ENCODE measurements at places on chromosomes 16 and 17.
A peak's percentile ranks its signal among the peaks of the same experiment; 100 is the strongest.

- peak; percentile 30 for DNase-seq
Measured at GRCh38 chr17:21288571-21289017, 4.1 kb downstream of the MAP2K3 start.

- peak; percentile 45 for DNase-seq
Measured at GRCh38 chr16:54285414-54286089, 1.0 kb downstream of the IRX3 start.

GRCh38 chr16:20089246-20089965 lies 15.7 kb upstream of the GPR139 start:
- DNase-seq: no peak

DNA sequence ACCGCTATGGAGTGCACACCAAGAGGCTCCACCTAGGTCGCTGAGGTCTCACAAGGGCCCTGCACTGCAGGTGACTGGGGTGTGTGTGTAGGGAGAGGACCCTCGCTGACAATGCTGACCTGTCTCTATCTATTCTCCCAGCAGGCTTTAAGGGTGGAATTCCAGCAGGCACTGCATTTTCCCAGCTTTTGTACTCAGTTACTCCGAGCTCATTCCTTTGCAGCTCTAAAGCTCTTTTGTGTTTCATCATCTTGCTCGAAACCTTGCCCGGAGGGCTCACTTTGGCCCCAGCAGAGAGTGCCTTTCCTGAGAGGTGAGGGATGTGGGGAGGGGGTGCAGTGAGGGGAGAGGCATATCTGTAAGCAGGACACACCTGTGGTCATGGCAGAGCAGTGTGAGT lies 39.3 kb downstream of the SMPD3 start:
- no peak for DNase-seq

- no peak for DNase-seq
Measured at GRCh38 chr16:55248494-55248893, 75.5 kb upstream of the IRX6 start.

DNA sequence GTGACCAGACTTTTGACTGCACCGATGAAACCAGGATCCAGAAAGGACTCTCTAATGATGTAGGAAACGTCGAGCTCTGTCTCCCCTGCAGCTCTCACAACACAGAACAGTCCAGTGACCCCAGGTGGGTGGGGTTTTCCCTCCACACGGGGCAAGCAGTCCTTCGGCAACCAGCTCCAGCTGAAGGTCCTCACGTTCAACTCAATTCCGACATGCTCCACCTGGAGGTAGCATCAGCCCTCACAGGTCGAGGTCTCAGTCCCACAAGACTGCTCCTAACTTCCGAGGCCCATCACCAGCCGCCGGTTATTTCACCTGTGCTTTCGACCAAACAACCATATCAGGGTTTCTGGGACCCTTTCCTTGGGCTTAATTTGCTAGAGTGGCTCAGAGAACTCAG lies 28.2 kb downstream of the ITGAE start:
- no peak for DNase-seq

DNA sequence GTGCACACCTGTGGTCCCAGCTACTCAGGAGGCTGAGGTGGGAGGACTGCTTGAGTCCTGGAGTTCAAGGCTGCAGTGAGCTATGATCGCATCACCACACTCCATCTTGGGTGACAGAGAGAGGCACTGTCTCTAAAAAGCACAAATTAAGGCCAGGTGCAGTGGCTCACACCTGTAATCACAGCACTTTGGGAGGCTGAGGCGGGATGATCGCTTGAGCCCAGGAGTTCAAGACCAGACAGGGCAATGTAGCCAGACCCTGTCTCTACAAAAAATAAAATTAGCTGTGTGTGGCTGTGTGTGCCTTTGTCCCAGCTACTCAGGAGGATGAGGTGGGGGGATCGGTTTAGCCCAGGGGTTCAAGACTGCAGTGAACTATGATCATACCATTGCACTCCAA lies 81.6 kb downstream of the BMERB1 start:
- no peak for DNase-seq

DNA sequence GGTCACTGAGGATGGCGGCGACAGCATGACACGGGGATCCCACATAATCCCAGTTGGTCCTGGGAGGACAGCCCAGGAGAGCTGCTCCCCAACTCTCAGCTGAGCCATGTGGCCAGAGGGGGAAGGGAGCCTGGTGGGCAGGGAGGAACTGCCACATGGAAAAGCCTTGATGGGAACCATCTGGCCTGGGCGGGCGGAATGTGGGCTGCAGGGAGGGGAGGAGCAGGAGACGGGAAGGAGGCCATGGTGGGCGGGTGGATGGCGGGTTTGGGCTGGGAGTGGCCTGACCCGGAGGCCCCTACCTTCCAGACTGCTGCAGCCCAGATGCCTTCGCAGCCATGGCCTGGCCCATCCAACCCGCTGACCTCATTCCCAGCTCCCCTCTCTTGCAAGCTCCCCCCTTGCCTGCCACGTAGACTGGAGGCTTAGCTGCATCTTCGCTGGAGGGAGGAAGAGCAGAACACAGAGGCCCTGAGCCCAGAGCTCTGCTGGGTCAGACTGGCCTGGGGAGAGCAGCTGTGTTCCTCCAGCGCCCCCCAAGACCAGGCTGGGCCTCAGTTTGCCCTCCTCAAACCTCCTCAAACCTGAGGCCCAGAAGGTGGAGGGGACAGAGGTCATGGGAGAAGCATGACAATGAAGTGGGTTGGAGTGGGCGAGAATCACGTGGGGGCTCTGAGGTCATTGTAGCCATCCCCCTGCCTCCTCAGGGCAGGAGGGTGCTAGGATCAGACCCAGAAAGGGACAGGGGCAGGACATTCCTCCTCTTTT lies 8.2 kb upstream of the COL1A1 start:
- no peak for DNase-seq

DNA sequence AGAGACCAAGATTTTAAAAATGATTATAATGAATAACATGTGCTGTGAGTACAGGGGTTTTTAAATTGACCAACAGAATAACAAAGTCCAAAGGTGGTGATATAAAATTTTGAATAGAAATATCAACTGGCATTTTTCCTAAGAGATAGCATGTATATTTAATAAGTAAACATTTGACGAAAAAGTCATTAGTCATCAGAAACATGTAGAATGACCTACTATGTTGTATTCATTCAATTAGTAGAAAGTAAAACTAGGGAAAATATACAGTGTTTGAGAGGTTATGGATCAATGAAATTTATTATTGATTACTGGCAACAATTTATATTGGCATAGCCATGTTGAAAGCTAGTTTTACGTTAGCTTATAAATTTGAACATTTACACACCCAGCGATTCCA lies 30.6 kb upstream of the CNTNAP4 start:
- no peak for DNase-seq

GRCh38 chr16:17777408-17777863 lies 306.7 kb upstream of the XYLT1 start:
- no peak for DNase-seq

DNA sequence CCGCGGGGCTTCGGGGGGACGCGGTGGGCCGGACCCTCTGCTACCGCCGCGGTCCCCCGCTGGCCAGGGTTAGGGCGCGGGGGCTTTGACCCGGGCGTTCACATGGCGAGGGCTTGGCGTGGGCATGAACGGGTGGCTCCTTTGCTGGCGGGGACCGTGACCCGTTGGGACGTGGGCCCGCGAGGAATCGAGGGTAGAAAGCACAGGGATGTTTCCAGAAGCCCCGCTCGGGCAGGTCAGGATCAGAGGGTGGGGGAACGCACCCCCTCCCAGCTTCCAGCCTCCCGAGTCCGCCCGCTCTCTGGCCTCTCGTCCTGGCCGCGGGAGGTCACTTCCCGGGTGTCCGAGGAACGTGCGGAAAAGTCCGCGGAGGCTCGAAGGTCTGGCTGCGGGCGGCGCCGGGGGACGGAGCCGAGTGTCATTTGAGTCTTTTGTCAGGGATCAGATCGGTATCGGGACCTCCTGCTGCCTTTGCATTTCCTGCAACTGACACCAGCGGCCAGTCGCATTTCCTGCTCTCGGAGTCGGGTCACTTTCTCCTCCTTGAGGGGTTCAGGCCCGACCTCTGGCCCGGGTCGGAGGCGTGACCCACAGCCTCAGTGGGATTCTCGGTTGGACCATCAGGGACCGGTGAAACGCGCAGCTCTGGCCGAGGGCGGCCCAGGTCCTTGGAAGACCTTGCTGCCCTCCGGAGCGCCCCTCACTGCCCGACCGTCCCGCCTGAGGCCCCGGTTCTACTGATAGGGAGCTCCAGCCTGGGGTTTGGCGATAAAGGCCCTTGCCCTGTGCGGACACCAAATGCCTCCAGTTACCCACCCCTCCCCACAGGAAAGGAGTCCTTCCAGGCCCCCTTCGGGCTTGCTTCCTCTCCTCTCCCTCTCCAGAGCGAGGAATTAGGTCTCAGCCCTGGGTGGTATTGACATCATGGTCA lies 702 bp upstream of the WNT3 start:
- DNase-seq: no peak

DNA sequence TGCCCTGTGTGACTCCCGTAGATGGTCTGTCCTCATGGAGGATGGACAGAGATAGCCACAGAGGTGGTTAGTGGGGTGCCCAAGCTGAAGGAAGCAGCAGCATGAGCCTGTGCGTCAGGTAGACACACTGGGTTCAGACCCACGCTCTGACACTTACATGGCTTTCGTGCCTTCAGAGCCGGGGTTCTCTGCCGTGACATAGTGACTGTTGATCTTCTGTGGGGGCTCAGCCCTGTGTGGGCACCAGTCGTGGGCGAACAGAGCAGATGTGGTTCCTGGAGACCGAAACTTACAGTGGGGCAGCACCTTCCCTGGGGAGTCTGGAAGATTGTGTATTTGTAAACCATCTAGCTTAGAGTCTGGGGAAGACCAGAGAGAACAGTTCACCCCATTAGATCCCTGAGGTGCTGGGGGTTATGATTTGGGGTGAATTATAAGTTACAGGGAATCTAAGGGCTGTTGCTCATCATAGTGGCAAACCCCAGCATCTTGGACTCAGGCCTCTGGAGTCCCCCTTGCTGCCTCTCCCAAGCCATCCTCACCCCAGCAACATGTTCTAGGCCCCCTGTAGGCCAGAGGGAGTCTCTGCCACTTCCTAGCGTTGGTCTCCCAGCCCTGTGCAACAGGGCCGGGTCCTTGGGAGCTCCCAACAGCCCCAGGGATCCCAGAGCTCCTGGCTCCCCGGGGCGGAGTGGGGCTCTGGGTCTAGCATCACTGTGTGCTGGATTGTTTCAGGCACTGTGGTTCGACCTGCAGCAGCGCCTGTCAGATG lies 28.6 kb downstream of the NECAB2 start:
- no peak for DNase-seq

DNA sequence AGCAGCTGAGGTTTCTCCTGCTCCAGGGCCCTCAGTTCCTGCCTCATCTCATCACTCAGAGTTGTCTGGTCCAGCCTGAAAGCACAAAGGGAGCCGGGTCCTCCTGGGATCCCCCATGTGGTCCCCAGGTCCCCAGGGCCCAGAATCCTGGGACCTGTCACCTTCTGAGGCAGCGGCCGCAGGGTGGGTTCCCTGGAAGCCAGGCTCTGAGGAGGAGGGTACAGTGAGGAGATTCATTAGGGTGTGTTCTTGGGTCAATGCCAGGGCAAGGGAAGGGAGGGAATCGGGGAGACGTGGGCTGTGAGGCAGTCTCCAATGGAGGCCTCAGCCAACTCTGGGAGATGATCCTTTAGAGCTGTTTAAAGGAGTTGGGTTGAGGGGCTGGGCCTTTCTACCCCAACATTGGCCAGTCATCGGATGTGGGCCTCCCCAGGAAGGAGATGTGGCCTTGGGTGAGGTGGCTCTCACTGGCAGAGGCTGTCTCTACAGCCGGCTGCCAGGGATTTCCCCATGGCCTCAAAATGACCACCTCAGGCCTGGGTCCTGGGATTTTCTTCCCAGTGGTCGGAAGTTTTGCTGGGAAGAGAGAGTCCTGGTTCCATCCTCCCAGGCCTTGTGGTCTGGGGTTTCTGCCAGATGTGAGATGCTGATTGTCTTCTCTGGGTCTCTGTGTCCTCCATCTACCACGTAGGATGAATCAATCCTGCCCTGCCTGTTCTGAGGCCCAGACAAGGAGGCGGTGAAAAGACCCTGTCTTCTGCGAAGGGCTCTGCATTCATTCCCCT lies 47.3 kb downstream of the NLRP1 start:
- DNase-seq: no peak

DNA sequence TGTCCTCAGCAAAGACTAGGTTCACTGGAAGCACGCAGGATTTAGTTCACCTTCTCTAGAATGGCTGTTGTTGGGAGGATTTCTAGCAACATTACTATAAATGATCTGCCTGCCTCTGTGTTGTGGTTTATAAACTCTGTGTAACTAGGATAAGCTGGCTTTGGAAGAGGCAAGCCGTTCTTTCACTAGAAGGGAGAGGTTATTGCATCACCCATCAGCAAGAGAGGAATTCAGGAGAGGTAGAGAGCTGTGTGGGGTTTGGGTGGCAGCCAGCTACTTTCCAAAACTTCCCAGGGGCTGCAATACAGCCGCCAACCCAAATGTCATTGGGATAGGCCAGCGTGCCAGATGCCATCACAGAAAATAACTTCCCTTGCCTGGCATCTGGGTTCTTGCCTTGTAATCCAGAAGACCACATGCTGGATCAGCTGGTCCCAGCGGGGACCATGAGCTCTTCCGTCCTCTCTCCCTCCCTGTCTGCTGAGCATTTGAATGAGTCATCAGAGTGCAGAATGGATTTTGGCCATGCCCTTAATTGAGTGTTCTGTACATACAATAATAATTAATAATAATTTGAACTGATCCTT lies 95.7 kb upstream of the RBFOX1 start:
- no peak for DNase-seq

DNA sequence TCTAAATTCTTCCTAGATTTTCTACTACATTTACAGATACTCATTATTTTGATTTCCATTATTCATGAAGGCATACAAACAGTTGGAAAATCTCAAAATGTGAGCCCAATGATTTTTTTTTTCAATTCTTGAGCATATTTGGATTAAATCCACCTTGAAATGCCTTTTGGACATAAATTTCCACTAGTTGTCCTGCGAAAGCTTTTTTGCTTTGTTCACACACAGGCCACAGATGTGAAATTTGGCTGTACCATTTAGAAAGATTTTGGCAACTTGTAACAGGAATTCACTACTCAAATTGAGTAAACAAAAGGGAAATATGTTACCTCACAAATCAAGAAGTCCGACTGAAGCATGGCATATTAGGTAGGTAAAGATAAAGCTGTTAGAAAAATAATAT lies 1631.0 kb downstream of the CDH8 start:
- no peak for DNase-seq

Measured in Calu3 (cell line).